HAP-1 (cell line): ENCODE measurements at places on chromosomes 5 and 9.

DNA sequence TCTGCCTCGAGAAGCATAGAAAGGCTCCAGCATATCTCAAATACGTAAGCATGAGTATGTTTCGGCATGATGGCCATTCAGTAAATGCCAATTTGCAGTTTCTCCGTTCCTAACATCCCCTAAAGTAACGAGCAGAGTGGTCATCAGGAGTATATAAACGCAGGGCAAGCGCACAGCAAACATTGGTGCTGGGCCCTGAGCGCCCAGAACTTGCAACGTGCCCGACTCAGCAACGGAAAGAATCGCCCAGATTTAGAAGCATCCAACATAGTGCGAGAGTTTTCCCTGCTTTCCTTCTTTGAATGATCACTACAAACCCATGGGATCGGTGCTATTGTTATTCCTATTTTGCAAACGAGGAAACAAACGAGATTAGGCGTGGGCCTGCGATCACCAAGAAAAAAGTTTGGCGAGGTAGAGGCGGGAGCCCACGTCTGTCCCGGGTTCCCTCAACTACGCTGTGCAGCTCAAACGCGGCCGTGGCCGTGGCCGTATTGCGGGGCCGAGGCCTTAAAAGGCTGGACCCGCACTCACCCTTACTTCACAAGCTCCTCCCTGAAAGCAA lies 505 bp downstream of the RPS14 start:
- DNase-seq = no peak

GRCh38 chr5:40385544-40385943 lies 294.2 kb upstream of the PTGER4 start:
- DNase-seq = no peak

GRCh38 chr9:88266416-88266815 lies 121.8 kb upstream of the SPIN1 start:
- DNase-seq = no peak

GRCh38 chr5:68432682-68433081 lies 217.1 kb downstream of the PIK3R1 start:
- DNase-seq = no peak

DNA sequence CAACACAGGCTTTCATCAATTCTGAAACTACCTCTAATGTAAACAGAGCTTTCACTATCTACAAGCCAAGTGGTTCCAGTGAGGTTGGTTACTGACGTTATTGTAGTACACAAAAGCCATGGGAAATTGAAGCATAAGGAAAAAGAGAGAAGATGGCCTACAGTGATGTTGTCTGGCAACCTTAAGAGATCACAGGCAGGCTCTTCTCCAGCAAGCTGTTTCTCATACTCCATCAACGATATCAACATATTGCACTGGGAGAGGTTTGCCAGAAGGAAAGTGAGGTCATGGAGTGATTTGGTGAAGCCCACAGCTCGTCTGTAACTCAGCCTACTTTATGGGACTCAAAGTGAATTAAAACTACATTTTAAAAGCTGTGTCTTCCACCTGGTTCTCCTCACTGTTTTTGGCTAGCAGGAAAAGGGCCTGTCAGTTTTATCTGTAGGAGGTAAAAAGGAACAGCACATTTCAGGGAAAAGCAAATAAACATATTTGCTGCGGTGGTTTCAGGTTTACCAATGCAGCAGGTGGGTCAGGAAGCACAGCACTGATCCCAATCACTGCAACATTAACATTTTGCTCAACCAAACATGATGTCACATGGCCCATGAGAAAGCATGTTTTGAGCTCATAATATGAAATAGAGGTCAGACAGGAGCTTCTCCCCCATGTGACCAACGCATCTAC lies 72.9 kb downstream of the ARSB start:
- no peak for DNase-seq

GRCh38 chr9:133815781-133816180 lies 77.6 kb upstream of the SARDH start:
- no peak for DNase-seq

DNA sequence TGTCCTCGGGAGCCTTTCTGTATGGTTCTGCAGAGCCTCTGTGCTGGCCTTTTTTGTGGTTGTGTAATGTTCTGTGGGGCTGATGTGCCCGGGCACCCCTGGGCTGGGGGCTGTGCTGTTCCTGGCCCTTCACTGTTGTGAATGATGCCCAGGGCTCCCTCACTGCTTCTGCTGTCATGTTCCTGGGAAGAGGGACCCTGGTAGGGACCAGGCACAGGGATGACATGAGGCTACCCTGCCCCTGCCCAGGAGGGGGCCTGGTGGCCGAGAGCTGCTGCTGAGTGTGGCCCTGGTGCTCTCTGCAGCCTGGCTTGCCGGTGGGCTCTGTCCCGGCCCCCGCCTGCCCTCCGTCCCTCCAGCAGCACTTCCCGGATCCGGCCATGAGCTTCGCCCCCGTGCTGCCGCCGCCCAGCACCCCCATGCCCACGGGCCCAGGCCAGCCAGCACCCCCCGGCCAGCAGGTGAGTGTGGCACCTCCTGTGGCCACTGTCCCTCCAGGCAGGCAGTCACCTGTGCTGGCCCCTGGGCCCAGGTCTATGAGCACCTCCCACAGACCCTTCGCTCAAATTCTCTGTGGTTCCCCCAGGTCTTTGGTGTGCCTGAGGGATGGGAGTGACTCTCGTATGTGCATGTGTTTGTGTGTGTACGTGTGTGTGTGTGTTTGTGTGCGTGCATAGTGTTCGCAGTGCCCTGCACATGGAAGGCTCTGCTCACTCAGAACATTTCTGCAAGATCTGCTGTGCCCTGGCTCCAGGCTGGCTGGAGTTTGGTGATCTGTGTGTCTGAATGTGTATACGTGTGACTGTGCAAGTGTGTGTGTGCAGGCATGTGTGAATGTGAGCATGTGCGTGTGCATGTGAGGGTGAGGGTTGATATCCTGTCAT lies 72.3 kb downstream of the WNK2 start:
- DNase-seq = no peak

DNA sequence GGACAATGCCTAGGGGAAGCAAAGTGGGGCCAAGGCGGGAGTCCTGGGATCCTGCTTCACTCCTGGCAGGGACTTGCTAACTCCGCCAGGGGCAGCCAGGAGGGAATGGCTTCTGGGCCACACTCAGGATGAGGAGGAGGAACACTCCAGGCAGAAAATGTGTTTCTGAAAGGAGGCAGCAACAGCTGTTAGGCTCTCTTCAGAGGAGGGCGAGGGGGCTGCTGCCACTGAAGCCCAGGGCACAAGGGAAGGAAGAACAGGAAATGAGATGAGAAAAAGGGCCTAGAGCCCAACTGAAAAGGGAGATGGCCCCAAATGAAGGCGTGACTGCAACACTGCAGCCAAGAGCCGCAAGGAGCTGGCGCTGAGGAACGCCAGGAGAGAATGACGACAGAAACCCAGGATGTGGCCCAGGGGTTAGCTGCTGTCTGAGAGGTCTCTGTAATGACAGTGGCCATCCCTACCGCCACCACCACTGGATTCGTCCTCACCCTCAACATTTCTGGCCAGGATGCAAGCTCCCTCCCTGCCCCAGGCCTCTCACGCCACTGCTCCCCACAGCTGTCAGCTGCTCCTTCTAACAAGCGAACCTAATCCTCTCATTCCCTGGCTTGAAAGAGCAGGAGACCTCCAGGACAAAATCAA lies 15.8 kb downstream of the PSMB7 start:
- DNase-seq = peak; percentile 33

DNA sequence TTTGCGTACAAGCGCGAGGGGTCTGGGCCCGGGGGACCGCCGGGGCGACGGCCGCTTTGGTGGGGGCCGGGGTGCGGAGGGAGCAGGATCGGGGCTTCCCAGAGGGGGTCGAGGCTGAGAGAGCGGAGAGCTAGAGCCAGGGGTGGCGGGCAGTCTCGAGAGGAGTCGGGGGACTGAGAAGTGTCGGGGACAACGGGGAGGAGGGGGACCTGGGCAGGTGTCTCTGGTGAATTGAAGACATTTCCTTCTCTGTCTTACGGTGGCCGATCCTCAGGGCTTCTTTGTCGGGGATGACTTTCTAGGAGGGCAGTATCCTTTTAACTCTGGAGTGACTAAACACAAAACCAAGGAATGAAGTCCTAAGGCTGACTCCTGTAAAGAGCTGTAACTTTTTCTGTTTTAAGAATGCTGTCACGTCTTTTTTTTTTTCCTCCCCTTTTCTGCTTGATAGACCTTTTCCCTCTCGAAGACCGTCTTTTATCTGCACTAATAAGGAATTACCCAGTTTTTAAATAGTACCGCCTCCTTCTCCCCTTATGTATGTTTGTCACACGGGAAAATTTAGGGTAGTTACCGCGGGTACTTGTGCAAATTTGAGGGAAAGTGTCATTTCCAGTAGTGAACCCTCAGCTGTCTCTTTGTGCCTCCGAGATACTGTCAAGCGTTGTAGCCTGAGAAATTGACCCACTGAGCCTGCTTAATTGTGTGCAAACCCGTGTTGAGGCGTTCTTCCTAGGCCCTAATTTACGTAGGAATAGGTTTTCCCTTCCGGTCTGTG lies 822 bp downstream of the DENND4C start:
- DNase-seq = no peak

- no peak for DNase-seq
These were observed 562.3 kb upstream of the C9orf72 start for GRCh38 chr9:28135549-28135948.

GRCh38 chr5:110853267-110853666 lies 114.5 kb downstream of the SLC25A46 start:
- DNase-seq = no peak

DNA sequence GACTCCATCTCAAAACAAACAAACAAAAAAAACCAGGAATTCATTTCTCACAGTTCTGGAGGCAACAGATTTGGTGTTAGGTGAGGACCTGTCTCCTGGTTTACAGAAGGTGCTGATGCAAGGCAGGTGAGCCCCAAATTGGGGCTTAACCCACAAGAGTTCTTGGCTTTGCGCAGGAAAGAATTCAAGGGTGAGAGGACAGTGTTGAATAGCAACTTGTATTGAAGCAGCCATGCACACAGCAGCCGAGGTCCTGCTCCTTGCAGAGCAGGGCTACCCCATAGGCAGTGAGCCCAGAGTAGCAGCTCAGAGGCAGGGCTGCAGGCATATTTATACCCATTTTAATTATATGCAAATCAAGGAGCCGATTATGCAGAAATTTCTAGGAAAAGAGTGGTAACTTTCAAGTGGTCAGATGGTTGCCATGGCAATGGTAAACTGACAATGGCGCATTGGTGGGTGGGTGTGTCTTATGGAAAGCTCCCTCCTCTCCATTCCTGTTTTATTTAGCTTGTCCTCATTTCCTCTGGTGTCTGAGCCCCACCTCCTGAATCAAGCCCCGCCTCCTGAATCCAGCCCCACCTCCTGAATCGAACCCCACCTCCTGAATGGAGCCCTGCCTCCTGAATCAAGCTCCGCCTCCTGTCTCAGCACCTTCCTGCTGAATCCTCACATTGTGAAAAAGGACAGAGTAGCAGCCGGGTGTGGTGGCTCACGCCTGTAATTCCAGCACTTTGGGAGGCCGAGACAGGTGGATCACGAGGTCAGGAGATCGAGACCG lies 34.5 kb upstream of the COL5A1 start:
- no peak for DNase-seq

DNA sequence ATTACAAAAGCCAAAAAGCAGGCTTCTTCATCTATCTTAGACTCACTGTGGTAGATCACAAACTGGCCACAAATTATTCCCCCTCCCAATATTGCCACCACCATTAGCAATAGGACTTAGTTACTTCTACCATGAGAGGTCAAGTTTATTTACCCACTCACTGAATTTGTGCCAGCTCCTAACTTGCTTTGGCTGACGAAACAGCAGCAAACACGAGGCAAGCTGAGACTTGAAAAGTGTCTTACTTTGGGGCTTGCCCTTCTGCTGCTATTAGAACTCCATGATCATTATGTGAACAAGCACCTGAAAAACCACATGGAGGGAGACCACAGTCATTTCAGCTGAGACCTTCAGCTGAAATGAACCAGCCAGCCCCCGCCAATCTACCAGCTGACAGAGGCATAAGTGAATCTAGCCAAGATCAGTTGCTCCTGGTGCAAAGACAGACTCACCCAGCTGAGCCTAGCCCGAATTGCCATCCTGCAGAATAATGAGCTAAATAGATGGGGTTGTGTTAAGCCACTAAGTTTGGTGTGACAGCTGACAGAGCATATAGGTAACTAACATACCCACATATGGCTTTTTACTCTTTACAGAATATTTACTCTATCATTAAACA lies 5.7 kb downstream of the WDR41 start:
- DNase-seq = no peak

GRCh38 chr9:136147890-136148714 lies 29.4 kb upstream of the TMEM250 start:
- no peak for DNase-seq

DNA sequence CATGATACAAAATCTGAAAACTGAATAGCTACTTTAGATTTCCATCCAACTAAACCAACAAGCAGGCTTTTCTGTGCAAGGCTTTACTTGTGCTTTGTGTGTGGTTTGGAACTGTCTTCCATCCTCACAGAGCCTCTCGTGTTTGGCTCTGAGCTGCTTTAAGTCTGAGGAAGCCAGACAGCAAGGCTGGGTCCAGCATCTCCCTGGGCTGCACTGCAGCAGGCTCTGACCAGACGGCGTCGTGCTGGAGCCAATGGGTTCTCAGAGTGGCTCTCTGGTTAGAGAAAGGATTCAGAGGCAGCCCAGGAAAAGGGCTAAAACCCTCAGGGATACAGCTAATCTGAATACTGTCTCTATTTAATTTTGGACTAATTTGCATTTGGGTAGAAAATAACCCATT lies 207.9 kb upstream of the EFNA5 start:
- DNase-seq = no peak

GRCh38 chr9:38082446-38083287 lies 13.6 kb upstream of the SHB start:
- no peak for DNase-seq

GRCh38 chr5:37568893-37569292 lies 189.8 kb downstream of the WDR70 start:
- no peak for DNase-seq

DNA sequence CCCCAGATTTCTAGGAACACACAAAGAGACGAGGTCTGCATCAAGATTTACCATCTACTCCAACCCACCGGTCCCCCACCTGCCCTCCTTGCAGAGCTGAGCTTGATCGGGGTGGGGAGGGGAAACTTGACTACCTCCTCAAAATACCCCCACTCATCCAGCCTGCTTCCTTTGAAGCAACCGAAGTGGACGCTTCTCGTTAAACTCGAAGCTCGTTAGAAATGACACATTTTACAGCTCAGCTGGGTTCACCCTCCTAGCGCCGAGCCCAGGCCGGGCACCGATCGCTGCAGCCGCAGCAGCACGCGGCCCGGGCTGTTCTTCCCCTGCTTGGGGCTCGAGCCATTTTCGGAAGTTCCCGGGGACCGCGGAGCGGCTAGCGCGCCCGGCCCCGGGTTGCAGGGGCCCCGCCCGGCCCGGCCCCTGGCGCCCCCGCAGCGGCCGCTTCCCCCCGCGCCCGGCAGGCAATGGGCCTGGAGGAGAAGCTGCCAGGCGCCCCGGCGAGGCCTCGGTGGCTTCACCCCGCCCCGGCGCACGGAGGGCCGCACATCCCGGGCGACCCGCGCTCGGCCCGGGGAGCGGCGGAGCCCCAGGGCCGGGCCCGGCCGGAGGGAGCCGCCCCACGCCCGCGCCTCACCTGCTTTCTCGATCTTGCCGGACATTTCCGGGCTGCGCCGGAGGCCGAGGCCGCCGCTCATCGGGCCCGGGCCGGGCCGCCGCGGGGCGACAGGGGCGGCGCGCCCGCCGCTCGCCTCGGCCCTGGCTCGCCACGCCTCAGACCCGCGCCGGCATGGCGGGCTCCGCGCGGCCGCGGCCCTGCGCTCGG lies 530 bp downstream of the RAPGEF1 start:
- peak; percentile 43 for DNase-seq
